ENCODE measurements at places on chromosomes 5 and 9.

- no peak for DNase-seq
These were observed 152.7 kb upstream of the ACTBL2 start for GRCh38 chr5:57635146-57635777.

GRCh38 chr9:80964914-80965313 is 724.4 kb downstream of the TLE1 start:
- no peak for DNase-seq

GRCh38 chr9:129471201-129472019 is 149.5 kb downstream of the C9orf50 start:
- DNase-seq = no peak

- DNase-seq = no peak
These were observed 102.0 kb downstream of the LPAR1 start for GRCh38 chr9:110936237-110936636.

DNA sequence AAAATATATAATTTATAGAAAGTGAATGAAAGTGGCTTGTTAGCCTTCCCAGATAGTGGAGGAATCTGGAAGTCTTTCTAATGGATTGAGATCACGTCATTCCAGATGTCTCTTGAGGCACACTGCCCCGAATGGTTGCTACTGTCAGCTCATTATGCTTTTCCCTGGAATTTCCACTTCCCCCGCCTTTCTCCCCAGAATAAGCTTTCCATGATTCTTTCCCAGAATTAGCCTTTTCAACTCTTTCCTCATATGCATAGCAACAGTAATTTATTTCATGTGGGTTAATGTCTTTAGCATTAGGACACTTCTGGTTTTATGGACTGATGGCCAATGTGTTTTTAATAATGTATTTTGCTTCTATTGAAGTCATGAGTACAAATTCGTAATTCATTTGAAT is 81.5 kb downstream of the PALM2AKAP2 start:
- DNase-seq = no peak

- DNase-seq = no peak
These were observed 34.0 kb downstream of the ZNF474 start for GRCh38 chr5:122163121-122164069.

GRCh38 chr5:138874241-138874640 is 894 bp downstream of the LRRTM2 start:
- DNase-seq = no peak

GRCh38 chr9:90815183-90815943 is 13.7 kb downstream of the SYK start:
- peak; percentile 86 for DNase-seq

- DNase-seq = no peak
These were observed 159.4 kb downstream of the KDM4C start for GRCh38 chr9:6917162-6917561.

DNA sequence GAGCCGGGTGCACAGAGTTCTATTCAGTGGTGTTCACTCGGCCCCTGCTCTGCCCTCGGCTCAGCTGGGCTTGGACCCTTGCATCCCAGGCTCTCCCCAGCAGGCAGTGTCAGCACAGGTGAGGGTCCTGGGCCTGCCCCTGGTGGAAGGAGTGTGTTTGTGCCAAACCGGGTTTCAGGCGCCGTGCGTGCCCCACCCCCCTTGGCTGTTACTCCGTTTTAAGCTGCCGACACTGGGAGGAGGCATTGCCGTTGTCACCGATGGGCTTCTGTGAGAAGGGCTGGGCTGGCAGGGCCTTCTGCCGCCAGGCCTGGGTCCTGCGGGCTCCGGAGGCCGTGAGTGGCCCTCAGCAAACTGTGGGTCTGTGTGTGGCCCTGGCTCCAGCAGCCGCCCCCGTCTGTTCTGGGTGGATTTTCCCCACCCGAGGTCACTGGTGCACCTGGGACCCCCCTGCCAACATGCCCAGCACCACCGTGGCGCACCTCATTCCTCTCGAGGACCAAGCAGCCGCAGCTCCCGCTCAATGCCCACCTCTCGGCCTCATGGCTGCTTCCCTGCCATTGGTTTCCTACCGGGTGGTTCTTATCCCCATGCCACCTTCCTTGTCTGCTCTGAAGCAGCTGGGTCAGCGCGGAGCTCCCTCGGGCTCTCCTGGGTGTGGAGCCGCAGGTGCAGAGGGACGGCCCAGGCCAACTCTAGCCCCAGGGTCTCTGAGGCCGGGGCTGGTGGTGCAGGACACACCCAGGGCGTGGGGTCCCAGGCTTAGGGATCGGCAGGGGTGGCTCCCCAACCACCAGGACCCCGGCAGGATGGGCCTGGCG is 44.3 kb upstream of the EXOC3 start:
- no peak for DNase-seq

- no peak for DNase-seq
These were observed at the start of gene NR2F1-AS1 for GRCh38 chr5:93580927-93581445. NR2F1-AS1 (minus strand) TSS chr5:93581219.

DNA sequence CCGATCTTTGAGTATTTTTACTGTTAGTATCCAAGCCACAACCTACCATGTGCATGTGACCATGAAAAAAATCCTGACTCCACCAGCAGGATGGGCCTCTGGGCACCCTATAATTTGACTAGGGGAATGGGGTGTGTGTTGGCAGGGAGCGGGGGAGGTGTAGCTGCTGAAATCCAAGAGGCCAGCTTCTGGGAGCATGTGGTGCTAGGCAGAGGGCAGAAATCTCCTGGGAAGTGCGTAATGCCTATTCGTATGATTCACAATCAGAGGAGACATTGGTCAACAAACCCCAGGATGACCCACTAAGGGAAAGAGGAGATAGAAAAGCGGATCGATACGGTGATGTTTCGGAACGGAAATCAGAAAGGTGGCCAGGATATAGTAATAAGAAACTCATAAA is 149.9 kb downstream of the ARSB start:
- DNase-seq = no peak

DNA sequence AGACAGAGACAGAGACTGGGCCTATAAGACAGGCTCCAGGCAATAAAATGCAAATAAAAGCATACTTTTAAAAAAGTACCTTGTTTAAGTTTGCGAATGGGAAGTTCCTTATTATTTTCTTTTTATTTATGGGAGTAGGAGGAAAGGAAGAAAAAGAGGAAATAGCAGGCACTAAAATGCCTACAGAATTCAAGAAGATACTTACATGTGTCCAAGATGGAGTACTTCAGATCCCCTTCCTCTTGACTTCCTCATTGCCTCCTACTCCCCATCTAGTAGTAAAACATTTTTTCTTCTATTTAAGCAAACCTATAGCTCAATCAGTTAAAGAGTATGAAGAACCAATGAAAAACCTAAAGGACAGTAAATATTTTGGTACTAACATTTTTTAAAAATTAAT is 24.8 kb downstream of the GKAP1 start:
- no peak for DNase-seq

- DNase-seq = peak; percentile 61
These were observed 39.2 kb downstream of the NACC2 start for GRCh38 chr9:136055715-136056545.

- no peak for DNase-seq
These were observed 364.6 kb downstream of the BRINP1 start for GRCh38 chr9:119004618-119004990.

DNA sequence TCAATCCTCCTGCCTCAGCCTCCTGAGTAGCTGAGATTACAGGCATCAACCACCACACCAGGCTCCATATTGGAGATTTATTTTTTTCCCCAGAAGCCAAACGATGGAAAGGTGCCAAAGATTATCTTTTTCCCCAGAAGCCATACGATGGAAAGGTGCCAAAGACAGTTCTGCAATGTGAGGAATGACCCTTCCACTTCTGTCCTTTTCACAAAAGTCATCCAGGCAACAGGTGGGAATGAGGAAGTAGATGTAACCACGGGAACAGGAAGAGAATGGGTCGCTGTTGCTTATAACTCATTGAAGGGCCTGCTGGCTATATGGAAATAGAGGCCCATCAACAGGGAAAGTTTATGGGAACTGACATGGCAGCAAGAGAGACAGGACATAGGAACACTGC is 233.7 kb upstream of the MSX2 start:
- DNase-seq = no peak

DNA sequence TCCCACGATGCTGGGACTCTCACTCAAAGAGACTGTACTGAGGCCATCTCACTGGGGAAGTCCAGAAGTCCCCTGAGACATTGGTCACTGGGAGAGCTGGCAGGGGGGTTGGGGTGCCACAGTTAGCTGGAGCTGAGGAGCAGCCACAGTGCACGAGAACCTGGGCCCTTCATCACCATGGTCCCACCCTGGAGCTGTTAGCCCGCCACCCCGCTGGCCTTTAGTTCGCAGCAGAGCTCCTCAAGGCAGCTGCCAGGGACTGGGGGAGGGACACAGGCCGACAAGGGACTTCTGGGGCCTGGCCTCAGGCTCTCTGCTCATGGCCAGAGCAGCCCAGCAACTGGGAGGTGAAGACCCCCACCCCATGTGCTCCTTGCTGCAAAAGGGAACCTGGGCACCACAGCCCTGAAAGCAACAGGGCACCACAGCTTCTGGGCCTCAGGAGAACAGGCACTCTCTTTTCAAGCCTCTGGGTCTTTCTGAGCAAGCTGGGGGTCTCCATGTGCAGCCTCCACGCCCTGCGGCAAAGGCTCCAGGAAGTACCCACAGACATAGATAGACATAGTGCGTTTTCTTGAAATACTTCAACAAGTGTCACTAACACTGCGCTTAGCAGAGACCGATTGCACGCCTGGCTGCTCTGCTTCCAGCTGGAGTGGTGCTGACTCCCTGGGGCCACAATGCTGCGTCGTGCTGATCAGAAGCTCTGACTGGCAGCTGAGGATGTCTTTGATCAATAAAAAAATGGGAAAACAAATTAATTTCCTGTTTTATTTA is 46.0 kb downstream of the VAV2 start:
- peak; percentile 21 for DNase-seq

GRCh38 chr5:115829913-115830312 is 11.5 kb downstream of the ATG12 start:
- DNase-seq = no peak

GRCh38 chr5:89283728-89284493 is 400.9 kb upstream of the MEF2C start:
- no peak for DNase-seq

DNA sequence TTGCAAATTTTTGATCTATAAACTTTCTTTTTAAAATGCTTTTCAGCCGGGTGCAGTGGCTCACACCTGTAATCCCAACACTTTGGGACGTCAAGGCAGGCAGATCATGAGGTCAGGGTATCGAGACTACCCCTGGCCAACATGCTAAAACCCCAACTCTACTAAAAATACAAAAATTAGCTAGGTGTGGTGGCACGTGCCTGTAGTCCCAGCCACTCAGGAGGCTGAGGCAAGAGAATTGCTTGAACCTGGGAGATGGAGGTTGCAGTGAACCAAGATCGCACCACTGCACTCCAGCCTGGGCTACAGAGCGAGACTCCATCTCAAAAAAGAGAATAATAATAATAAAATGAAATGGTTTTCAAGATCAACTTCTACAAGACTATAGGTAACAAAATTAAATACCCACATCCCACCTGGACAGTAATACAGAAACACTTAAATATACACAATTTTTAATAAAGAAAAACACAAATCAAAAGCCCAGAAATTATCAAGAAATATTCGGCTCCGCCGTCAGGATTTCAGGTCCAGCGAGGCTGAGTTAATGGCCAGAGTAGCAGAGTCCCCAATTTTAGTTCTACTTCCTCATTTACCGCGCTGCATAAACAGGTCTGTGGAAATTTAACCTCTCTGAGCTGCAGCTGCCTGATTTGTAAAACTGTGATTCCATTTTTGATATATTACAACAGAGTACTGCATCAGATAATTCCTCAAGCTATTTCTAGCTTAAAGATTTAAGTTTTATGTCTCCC is 4.0 kb downstream of the TUT7 start:
- DNase-seq = peak; percentile 76

- DNase-seq = no peak
These were observed 78.8 kb downstream of the GNA14 start for GRCh38 chr9:77569335-77569734.

DNA sequence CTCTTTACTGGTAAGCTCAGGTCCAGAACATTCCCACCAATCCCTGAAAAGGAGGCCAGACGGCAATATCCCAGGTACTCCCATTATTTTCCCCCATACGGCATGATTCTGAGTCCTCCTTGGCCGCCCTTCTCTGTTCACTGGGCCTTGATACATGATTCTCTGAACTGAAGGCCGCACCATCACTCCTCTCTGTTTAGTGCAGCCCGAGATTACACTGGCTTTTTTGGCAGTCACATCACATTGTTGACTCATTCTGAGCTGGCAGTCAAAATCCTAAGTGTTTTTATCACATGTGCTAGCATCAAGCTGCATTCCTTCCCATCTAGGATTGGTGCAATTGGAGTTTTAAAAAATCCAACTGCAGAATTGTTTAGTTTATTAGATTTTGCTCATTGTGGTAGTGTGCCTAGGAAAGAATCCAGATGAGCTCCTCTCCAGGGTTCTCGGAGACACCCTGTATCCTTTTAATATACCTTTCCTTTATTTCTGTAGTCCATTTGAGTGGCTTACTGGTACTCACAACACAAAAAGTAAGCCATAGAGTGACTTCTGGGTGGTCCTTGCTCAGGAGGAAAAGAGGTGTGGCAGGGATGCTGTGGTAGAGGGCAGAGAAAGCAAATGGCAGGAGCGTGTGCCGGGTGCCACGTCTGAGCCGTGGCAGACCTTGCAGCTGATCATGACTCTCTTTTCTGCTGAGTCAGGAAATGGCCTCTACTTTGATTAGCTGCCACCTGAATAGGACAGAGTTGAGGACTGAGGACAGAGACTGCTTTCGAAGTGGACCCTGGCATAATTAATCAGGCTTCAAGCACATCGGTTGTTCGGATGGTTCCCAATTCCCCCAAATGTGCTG is 121.1 kb upstream of the IL12B start:
- DNase-seq = no peak

GRCh38 chr5:54873691-54874090 is 111.7 kb downstream of the ESM1 start:
- no peak for DNase-seq

- DNase-seq = no peak
These were observed 12.3 kb downstream of the PSIP1 start for GRCh38 chr9:15498246-15498995.
